Sigmoid colon (tissue), 7 donors: ENCODE measurements at places on chromosomes 5 and 9. TPM values are rescaled to one million over a fixed set of nuclear protein-coding genes. Genes with fewer than 3 reads are reported as not detected.

Gene PNPLA7
- total RNA-seq = 12.2 TPM

Gene ARL15
- 18.2 TPM for total RNA-seq

Gene TMEFF1
- total RNA-seq = 0.68 TPM

Gene CLIC3
- 1.4 TPM for total RNA-seq

Gene PGM5
- 670 TPM for total RNA-seq

Gene ZNF622
- 22.8 TPM for total RNA-seq

Gene SLC2A6
- total RNA-seq = 2.7 TPM

Gene FST
- total RNA-seq = 8.8 TPM

Gene ACTBL2
- not detected for total RNA-seq
